ENCODE measurements at places on chromosomes 2 and 18.

DNA sequence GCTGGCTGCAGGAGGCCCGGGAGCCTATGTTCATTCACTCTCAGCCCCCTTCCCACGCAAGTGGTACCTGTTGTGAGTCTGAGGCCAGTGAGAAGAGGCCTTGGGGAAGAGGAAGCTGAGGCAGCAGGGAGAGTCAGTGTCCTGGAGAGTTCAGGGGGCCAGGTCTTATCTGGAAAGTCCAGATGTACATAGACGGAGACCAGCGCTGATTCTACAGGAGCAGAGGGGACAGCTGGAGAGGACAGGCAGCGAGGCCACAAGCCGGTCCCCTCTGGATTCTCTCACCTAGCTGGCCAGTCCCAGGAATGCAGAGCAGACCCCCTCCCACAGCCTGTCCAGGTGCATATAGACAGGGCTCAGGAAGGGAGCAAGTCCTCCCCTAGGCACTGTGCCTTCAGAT lies 29.1 kb upstream of the SELENOI start:
- no peak for DNase-seq

DNA sequence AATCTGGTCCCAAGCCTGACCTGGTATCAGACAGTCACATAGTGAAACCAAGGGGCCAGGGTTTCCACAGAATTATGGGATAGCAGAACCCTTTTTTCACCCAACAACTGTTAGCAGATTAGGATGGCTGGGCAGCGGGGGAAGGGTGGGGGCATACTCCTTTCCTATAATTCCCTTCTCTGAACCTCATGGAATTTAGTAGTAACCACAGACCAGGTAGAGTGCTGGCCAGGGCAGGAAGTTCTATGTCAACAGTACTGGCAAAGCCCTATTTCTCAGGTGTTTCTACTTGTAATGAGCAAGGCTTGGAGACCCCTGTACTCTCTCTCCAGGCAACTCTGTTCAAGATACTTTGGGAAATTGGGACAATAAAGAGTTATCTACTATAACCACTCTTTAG lies 174.6 kb downstream of the THADA start:
- DNase-seq = no peak

DNA sequence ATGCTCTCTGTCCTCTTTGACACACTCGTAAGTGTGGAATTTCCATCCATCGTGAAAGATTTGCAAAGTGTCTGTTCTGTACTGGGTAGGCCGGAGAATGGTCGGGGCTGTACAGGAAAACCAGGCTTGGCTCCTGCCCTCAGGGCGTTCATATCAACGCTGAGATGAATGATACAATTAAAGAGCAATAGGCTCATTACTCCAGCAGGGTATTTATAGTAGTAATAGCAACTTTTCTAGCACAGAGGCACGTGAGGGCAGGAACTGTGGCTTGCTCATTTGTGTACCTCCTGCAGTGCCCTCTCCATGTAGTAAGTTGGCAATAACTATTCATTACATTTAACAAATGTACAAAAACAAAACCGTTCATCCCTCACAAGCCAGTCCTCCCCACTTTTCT lies 5.3 kb upstream of the NCK2 start:
- no peak for DNase-seq

GRCh38 chr2:203706403-203706802 lies at the start of gene CD28:
Gene CD28, plus strand, starts transcription at chr2:203706639. Its CDS starts 58 bp downstream, at chr2:203706697.
- DNase-seq = no peak

- no peak for DNase-seq
Measured at GRCh38 chr2:181916726-181917718, 25.5 kb downstream of the ITPRID2 start.

DNA sequence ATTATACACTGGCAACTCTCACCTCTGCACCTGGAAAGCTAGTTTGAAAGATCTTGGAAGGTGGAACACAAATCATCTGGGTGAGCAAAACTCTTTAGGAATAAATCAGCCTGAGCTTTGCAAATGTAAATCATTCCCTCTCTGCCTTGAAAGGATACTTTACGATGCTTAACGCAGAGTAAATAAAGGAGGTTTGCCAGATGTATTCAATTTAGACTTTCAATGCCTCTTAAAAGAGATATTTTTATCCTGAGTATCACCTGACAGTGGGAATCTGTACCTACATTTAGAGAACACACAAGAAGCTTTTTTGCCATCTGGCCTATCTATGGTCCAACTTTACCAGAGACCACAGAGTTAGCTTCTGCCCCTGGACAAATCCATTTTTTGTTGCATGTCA lies 983.2 kb upstream of the CDH2 start:
- no peak for DNase-seq
